Gastroesophageal sphincter (tissue), 4 donors: ENCODE measurements at places on chromosomes 12 and 14.

- no peak for ATAC-seq
Observed at GRCh38 chr14:100900837-100901390, 2.6 kb downstream of the RTL1 start.

DNA sequence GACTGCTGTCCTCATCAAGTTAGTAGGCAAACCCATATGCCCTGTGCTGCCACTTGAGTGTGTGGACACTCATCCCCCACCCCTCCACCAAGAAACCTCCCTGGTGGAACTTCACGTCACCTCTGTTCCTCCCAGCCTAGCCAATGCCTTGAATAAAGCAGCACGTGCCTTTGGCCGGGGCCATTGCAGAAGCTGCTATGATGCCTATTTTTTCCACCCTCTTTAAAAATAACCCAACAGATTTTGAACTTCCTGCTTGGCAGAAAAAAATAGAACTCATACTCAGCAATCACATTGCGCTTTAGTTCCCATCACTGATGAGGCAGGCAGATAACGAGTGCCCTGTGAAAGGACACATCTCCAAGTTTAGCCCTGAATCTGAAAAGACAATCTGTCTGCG, 23.1 kb upstream of the PWP1 start:
- ATAC-seq, result no peak

GRCh38 chr12:99250091-99250490, 397.5 kb upstream of the GARIN6 start:
- ATAC-seq, result no peak

- no peak for ATAC-seq
Observed at GRCh38 chr12:109679501-109680263, 33.9 kb upstream of the FAM222A start.

DNA sequence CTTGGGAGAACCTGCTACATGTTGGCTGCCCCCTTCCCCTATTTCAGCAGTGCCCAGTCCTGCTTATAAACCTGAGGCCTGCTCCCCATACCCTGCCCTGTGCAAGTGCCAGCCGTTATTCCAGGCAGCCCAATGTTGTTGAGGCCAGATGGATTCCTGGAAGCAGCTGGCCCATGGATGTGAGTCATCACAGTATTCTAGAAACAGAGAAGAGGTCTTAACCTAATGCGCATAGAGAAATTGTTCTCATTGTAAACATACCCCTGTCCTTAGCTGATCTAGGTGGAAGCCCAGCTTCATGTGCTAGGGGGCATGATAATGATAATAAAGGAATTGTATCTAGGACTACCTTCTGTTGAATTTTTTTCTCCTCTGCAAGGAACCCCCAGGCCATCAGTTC, 69.7 kb downstream of the TSPAN11 start:
- ATAC-seq, result no peak
